ENCODE measurements at places on chromosomes 6 and 20.
A peak's percentile ranks its signal among the peaks of the same experiment; 100 is the strongest.

DNA sequence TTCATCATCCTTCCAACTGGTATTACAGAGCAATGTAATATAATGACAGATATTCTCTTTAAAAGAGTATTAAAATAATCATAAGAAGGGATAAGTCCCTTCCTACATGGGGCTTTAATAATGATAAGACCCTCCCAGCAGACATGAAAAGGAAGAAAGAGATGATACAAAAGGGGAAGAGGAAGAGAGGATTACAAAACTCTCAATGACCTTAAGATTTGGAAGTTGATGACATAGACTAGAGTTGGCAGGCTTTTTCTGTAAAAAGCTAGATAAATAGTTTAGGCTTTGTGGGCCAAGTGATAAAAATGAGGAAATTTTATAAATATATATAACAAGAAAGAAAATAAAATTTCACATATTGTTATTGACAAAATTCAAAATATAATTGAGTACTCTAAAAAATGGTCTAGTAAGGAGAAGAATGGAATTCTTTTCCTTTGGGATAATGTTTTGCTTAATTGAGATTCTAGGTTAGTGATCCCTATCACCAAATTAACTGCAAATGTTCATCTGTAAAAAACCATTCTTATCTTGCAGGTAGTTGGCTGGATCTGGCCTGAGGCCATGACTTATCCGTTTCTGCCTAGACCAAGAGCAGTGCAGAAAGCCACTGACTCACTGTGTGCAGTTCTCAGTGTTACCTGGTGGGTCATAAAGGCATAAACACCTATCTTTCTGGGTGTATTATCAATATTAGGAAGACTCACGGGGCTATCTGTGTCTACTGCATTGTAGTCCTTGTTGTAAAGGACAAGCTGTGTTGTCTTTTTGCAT, 11.0 kb downstream of the RIPOR2 start:
- DNase-seq: no peak

- no peak for DNase-seq
Measured at GRCh38 chr20:54650052-54650719, 174.8 kb downstream of the DOK5 start.

GRCh38 chr20:63452341-63452740, 20.1 kb downstream of the KCNQ2 start:
- no peak for DNase-seq

DNA sequence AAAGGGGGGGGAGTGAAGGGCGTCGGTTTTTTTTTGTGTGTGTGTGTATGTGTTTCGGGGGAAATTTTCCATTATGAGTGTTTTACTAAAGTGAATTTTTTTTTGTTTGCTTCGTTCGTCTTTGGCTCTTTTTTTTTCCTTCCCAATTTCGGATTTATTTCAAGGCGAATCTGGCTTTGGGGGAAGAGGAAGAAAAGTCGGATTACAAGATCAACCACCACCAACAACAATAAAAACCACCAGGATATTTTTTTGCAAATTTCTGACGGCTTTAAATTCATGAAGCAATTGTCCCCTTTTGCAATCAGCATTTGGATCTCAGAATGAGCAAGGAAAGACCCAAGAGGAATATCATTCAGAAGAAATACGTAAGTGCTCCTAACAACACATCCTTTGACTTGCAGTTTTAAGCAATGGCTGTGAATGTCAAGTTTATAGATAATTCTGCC, 372 bp downstream of the JARID2 start:
- no peak for DNase-seq

DNA sequence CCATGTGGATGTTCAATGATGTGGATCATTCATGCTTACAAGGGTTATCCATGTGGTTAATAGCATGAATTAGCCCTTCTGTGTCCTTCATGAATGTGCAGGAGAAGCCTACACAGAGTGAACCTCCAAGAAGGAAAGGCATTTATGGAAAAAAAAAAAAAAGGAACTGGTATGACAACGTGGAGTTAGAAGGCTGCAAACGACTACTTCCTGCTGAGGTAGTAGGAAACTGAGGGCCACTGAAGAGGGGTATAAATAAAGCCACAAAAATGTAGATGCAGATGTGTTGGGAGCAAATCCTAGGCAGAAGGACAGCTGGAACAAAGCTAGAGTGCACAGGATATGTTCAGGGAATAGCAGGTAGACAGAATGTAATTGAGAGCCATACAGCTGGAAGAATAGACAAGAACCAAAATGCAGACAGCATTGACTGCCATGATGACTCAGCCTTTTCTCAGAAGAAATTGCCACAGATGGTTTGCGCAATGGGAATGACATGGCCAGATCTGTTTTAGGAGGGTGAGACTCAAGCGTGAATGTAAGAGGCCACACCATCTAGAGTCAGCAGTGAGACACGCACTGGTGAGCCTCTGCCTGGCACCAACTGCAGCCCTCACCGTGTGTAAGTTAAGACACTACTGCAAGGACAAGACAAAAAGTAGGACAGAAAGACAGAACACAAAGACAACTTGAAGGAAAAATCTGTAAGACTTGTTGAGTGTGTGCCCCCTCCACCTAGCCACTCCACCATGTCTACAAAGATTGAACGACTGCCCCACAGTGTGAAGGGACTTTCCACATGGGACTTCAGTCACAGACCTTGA, 79.8 kb downstream of the KIF13A start:
- no peak for DNase-seq

DNA sequence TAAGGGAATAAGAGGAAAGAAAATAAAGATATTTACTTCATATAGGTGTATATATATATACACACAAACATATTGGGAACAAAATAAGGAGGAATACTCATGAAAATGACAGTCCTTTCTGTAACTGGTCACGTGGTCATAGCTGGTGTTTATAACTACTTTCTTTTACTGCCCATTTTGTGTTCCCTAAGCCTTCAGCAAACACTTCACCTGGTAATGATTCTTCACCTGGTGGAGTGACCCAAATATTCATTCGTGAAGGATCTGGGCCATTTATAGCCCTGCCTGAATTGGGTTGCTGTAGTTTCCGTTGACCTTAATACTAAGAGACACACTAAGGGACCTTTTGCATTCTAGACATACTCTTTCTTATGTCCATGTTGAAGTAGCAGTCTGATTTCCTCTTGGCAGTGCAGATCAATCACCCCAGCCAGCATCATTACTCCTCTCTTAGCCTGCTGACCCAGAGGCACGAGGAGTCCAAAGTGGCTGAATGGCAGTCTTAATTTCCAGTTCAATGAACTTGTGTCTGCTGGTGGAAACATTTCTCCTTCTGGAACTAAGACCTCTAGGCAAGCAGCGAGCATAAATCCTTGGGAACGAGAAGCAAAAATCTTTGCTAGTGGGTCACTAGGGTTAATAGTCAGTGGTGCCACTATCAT, 39.9 kb upstream of the IYD start:
- DNase-seq: no peak

DNA sequence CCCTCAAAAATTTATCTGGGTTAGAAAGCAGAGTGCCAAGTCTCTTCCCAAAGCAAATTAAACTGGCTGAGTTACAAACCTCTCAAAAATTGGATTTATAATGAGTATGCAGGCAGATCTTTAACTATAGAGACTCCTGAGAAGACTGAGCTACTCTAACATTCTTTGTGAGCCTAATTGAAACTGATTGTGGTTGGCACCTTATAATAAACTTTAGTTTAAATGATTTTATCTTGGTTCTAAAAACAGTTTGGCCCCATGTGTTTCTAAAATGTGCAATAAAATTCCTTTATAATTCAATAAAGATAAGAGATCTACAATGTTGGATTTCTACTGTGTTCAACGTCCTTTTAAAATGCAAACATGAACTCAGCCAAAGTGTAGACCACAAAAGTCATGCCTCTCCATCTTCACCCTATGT, 480.2 kb upstream of the RNF217 start:
- no peak for DNase-seq

GRCh38 chr6:21592953-21593352, 598 bp upstream of the SOX4 start:
- DNase-seq: no peak

DNA sequence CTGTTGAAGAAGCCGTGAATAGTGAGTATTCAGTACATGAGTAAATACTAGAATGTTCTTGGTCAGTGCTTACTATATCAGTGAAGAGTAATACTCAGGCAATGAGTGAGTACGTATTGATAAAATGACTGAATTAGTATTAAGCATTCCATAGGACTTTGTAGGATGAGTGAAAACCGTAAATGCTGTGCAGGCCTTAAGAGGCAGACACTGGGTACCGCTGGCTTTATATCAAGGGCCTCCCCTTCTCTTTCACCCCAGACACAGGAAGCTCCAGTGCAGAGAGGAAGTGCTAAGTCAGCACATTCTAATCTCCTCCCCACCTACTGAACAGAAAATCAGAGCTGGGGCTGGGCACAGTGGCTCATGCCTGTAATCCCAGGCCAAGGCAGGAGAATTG, 24.2 kb downstream of the POFUT1 start:
- peak; percentile 36 for DNase-seq

GRCh38 chr20:4740774-4741431, 19.2 kb downstream of the PRND start:
- peak; percentile 79 for DNase-seq

DNA sequence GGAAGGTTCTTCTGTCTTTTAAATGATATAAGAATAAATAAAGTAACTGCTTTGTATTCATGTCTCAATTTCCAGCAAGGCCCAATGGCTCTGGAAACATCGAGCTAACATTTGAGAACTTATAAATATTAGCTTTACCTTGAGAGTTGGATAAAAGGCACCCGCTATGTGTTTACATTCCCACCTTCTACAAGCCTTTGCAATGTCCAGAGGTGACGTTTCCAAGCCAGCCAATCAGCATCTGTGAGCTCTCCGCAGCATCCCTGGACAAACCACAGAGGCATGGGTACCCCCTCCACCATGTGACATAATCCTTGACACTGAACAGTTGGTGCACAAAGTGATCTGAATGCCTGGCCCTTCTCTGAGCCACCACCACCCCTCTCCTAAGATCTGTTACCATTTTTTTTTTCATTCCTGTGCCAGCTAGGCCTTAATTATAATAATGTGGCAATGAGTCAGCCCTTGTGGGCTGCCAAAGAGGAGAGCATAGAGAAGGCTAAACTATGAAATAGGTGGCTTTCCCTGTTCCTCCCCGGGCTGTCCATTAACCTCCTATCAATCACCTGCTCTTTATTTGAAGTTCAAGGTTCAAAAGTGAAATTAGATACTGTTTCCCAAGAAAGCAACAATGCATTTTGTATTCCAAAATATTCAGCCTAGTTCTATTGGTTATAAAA, 4.1 kb downstream of the CBLN4 start:
- no peak for DNase-seq

DNA sequence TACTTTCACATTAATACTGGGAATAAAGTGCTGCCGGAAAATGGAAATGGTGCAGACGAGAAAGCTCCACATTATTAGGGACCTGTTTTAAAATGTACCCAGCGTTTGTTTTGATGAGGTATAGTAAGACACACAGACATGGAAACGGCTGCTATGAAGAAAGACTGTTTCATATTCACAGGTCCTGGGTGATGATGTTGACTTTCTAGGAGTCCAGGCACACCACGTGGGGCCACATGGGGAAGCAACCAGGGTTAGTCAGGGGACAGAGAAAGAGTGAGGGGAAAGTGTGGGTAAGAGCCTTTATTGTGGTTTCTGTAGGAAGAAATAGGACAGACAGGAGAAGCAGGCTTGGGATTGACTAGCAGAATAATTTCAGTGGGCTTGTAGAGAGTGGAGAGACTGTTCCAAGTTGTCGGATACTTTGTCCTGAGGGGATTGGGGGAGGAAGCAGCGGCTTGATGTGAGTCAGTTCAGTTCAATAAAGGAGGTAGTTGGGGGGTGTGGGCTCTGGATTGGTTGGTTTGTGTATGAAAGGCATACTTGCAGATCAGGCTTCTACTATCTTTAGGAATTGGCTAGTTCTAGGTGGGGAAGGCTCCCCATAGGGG, 112.0 kb upstream of the MCHR2 start:
- DNase-seq: no peak

GRCh38 chr6:91710342-91710741, 1123.5 kb upstream of the MAP3K7 start:
- no peak for DNase-seq

DNA sequence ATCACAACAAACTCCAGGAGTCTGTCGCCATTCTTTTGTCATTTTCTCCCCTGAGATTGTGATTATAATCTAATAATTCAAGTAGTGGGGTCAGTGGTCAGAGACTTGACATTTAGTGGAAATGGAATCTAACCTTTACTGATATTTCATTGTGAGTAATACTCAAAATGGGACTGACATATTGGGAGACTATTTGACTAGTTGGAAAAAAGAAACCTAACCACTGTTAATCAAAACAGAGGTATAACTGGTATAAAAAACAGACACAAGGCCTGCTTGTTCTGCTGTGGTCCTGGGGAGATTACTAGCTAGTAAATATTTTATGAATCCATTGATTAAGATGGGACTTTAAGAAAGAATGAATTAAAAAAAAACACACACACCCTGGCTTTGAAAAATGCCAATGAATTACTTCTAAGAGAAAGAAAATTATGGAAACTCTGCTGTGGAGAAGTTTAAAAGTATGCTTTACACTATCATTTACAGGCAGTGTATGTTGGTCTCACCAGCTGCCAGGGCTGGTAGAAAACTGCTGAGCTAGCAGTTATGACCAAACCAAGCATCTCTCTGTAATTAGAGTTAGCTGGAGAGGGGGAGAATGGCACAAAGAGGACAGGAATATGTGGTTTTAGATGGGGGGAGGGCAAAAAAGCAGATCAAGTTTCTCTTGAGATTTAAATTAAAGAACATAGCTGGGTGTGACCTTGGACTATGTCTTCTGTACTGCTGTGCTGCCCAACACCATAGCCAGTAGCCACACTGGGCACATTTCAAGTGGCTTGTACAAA, 103.7 kb downstream of the FYN start:
- DNase-seq: no peak

- no peak for DNase-seq
Measured at GRCh38 chr20:8583566-8584043, 451.5 kb downstream of the PLCB1 start.

GRCh38 chr6:155444120-155444917, 11.3 kb downstream of the NOX3 start:
- DNase-seq: no peak

GRCh38 chr6:19432966-19433498, 404.1 kb upstream of the ID4 start:
- DNase-seq: no peak

GRCh38 chr6:26365633-26365995, 616 bp downstream of the BTN3A2 start:
- DNase-seq: no peak

DNA sequence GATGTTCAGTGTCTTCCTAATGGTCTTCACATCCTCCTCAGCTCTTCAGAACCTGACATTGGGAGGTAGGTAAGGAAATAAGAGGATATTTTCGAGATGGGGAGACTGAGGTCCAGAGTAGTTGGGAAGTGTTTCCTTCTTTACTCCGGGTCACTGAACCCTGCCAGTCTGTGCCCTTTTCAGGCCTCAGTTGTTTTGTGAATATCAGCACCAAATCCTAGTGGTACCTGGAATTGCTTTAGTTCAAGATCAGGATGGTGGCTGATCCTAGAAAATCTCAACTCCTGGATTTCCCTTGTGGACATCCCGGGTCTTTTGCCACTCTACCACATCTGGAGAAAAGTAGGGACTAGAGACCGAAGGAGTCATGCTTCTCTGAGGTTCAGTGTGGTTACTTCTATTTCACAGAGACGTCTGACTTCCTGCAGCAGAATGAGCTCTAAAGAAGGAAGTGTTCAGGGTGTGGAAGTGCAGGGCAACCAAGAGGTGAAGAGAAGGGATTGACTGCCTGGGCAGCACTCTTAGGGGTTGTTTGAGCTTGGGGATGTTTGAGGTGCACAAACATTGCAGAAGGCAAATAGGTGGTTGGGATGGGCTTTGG, 995 bp downstream of the STK4 start:
- DNase-seq: no peak
